HuH-7.5 (cell line): ENCODE measurements at places on chromosomes 2 and 18.

- no peak for DNase-seq
Observed at GRCh38 chr18:55524353-55525073, 63.5 kb downstream of the TCF4 start.

GRCh38 chr18:63273222-63273927 is 46.2 kb downstream of the BCL2 start:
- no peak for DNase-seq

DNA sequence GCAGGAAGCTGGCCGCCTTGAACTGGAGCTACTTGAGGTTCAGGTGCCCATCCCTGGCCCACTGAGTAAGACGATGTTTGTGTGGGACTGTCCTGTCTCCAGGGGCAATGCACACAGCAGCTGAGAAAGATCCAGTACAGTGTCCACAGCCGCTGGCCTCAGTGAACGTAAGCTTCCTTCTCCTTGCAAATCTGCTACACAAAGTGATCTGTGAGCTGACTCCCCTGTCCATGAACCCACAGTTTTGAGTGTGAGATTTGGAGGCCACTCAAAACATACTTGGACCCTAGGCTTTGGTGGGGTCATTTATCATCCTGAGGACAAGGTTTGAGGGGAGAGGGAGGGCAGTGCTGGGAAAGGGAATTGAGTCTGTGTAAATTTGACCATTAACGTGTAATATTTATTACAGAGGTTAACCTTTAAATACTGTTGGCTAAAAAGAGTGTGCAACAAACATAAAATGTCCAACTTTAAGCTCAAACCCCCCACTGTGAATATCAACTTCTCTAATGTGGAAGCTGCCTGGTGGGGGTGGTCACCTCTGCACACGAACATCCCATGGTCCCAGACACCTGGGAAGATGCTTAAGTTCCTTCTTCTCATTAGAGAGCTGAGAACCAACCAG is 4.9 kb upstream of the CYS1 start:
- no peak for DNase-seq

DNA sequence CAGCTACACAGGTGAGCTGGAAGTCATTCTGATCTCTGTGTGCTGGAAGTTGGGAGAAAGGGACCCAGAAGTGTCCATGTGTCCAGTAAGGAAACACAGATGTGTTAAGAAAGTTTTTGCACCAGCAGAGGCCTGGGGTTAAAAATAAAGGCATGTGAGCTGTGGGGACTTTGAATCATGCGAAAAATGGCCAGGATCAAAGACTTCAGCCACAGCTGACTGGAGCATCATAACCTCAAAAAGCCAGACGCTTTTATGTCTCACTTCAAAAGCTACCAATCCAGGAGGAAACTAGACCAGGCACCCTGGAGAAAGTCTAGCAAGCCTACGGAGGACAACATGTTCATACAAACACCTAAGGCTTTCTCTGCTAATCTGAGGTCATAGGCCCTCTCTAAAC is 503.6 kb upstream of the REG3G start:
- no peak for DNase-seq

DNA sequence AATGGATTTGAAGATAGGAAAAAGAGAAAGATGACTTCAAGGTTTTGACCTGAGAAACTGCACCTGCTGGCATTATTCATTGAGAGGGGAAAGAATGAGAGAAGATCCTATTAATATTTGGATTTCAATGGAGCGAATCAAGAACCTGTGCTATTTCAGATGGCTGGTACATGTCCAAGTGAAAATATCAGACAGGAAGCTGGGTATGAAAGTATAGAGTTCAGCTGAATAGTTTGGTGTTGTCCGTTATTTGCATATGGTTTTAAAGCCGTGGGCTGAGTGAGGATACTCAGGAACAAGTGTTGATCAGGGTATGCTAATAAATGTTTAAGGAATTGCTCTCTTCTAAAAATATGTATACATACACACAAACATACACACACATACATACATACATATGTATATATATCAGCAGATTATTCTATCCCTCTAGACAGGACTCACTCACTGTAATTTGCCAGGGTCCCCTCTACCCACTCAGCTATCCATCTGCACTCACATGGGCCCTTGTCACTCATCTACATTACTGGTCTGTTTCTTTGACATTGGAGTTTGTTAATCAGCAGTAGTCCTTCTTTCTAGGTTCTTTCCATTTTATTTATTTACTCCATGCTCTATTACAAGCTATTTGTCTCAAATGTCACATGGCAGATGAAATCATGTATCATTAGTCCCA is 33.9 kb upstream of the IKZF2 start:
- no peak for DNase-seq

DNA sequence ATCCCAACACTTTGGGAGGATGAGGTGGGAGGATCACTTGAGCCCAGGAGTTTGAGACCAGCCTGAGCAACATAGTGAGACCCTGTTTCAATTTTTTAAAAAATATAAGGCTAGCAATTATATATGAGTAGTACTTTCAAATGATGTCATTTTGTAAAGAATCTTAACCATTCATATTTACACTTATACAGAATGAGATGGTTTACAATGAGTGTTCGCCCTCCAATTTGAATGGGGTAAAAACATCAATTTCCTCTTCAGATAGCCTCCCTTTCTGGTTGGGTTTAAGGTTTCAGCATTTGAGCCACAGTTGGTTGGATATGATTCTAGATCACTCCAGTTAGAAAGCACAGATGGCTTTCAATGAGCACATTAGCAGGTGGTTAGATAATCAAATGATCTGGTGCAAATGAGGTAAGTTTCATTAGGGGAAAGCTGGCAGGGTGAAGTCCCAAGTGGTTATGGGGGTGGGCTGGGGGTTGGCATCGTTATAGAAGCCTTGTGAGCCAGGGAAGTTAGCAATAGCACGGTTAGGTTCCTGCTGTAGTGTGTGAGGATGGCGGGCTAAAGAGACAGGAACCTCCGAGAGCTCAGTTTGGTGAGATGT is 63.9 kb downstream of the TRPM8 start:
- no peak for DNase-seq

- no peak for DNase-seq
Observed at GRCh38 chr18:65487569-65487968, 263.2 kb upstream of the CDH7 start.

DNA sequence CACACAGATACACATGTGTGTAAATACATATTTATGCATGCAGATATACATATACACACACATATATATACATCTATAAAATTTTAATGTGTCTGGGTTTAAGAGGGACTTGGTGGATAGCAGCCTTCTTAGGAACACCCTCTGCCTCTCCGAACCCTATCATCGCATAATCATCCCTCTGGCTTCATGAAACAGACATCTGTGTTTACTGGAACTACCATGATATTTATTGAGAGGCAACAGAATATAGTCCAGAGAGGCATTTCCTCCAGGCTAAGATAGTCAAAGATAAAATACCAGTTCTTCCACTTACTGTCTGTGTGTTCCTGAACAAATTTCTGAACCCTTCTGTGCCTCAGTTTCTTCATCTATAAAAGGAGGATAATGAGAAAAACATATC is 239.0 kb upstream of the FANCL start:
- DNase-seq: no peak

DNA sequence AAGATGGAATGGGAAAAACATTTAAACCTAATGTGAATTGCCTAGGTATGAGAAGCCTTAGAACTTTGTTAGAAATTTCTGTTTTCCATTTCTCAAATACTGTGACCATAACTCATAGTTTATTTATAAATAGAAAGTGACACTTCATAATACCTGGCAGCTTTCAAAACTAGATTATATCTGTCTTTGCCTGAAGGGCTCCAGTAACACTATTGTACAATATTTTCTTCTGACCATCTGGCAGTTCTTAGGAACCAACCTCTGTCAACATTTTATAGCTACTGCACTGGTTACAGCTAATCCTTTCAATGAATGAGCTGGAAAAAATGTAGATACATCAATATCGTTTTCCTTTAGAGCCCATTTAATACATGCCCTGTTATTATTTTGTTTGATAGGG is 237.4 kb downstream of the CAMKMT start:
- DNase-seq: no peak

- DNase-seq: no peak
Observed at GRCh38 chr18:49922228-49922627, 108.9 kb upstream of the ACAA2 start.

- DNase-seq: no peak
Observed at GRCh38 chr2:51516667-51517066, 484.7 kb upstream of the NRXN1 start.

- DNase-seq: no peak
Observed at GRCh38 chr2:206040525-206040924, 45.4 kb downstream of the INO80D start.
